ENCODE measurements at places on chromosomes 6 and 20.
A peak's percentile ranks its signal among the peaks of the same experiment; 100 is the strongest.

DNA sequence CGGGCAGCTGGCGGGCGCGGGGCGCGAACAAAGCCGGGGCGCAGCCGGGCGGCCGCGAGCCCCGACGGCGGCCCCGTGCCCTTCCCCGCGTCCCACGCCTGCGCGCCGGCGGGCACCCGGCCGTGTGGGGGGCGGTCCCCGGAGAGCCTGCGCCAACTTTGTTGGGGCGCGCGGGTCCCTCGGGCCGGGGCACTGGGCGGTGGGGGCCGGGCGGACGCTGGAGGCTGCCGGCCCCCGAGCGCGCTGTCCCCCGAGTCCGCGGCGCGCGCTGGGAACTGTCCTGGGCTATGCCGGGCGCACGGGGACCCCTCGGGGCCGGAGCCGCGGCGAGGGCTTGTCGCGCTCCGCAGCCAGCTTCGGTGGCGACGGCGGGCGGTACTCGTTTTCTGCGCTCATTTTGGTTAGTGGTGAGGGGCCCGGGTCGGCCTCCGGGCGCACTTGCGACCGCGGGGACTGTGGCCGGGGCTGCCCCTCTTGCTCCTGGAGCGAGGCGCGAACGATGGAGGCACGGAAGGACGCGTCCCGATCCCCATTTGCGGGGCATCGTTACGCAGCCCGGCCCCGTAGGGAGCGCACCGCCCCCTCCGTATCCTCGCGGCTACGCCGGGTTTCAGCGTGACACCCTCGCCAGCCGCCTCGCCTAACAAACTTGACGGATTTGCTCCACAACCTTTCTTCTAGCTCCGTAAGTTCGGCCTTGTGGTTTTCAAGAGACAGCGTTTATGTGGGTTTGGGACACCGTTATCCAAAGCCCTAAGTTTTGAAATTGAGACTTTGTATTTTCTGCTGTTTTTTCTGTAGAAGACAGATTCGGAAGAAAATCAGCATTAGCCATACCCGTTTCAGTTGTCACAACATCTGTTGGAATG lies 622 bp downstream of the SS18L1 start:
- peak; percentile 16 for DNase-seq

DNA sequence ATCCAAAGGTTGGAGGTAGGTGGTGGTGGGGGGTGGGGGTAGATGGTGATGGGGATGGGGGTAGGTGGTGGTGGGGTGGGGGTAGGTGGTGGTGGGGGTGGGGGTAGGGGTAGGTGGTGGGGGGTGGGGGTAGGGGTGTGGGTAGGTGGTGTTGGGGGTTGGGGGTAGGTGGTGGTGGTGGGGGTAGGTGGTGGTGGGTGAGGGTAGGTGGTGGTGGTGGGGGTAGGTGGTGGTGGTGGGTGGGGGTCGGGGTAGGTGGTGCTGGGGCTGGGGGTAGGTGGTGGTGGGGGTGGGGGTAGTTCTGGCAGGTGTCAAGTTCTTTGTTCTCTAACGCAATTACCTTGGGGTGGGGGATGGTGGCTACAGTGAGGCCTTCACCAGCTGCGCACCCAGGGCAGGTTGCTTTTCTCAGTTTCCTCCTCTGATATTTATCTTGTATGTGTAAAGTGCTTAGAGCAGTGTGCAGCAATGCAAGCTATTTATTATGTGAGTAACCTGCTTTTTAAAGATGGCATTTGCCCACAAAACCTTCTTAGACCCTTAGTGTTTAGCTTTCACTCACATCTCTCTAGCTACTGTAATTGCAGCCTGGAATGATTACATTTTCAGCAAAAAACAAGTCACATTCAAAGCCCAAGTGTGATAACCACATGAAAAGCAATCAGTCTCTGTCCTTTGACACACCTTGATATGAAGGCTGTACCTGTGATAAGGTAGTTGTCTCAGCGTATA lies 8.2 kb upstream of the CCDC167 start:
- peak; percentile 55 for DNase-seq

DNA sequence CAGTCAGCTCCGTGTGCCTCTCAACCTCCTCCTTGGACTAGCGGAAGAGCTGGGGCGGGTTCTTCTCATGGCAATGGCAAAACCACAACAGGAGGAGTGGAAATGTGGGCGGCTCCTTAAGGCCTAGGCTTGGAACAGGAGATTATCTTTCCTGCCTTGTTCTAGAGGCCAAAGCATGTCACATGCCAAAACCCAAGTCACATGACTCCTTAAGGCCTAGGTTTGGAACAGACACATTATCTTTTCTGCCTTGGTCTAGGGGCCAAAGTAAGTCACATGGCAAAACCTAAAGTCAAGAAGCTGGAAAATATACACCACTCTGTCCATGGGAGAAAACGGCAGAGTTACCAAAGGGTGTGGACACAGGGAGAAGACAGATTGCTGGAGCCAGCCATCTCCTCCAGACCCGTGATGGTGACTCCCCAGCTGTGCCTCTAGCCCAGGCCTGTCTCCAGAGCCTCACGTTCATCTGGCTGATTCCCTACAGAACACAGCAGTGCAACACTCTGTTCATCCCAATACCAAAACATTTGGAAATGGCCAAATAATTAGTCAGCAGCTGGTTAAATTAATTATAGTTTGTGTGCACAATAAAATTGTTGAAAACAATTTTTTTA lies 34.2 kb downstream of the ANKRD60 start:
- no peak for DNase-seq

- DNase-seq: no peak
These were observed 33.8 kb upstream of the LCA5 start for GRCh38 chr6:79571030-79571367.

DNA sequence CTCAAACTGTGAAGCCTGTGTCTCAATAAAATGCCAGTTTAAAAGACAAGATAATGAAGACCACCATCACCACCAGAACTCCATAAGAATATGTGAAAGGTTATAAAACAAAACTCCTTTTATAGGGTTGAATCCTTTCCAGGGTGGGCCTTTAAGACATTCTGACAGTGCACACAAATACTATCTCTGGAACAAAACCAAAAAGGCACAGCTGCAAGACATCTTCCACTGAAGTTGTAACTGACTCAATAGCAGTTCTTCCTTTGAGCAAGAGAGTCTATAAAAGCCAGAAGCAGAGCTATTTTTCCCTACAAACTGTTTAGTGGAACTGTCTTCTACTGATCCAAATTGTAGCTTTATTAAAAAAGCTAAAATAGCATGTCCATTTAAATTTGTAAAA lies 81.6 kb downstream of the EPB41L2 start:
- no peak for DNase-seq

DNA sequence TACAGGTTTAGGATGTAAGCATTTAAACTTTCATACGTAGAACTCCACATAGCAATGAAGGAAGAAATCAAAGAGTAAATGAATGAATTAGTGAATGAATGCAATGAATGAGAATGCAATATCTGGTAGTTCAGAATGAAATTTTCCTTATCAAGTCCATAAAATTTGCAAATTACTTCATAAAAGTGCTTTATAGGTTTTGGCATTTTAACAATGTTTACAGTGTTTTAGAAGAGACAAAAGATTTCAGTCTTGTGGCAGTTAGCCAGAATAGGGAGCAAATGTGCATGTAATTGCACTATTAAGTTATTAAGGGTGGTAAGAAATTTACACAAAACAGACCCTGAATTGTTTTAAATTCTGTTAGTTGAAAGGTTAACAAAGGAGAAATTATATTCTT lies 739.4 kb upstream of the FLRT3 start:
- DNase-seq: no peak

DNA sequence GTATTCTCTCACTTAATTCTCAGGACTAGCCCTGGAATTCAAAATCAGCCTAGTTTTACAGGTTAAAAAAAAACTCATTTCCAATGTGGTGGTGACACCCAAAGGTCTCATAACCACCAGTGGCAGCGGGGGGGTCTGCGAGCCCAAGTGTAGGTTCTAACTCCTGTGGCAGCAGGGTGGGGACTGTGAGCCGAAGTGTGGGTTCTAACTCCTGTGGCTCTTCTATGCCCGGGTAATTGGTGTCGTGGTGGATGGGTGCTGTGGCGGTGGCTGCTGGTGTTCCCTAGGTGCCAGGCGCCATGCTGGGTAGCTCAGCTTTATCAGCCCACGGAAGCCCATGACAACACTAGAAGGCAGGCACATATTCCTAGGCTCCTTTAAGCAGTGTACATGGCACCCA lies 4.9 kb upstream of the ANKRD60 start:
- no peak for DNase-seq

DNA sequence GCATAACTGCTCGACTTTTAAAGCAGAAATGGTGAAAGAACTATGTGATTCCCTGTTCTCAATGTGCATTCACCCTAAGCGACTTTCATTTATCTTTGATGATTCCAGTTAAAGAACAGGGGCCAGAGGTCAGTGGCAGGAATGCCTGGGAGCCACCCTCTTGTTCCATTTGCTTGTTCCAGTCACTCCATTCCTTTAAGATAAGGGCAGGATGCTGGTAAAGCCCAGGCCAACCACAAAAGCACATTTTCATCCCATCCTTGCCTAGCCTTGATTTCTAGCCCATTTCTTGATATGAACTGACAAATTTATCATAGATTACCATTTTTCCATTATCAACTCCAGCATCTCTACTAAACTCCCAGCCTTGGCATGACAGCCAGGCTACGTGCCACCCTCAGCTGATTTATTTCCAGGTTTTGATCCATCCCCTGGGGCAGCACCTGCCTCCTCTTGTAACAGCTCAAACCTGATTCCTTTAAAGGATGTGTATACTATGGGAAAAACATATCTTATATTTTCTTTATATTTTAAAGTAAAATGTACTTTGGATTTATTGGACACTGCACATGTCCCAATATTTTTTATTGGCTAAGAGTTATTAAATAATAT lies 19.2 kb downstream of the HMGN3 start:
- no peak for DNase-seq

DNA sequence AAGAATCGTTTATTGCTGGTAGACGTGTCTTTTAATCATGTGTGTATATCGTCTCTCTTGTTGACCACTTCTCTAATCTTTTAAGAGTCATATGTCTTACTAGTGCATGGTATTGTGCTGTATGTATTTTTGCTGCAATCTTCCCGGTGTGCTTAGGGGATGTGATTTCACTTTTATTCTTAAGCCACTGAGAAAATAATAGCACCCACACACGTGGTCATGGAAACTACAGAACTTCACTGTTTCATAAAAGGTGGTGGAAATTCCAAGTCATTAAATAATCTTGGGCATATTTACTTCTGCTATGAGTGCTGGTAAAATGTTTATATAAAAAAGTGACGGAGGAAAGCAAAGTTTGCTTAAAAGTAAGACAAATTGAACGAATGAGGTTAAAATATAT lies 3.0 kb upstream of the CDYL start:
- no peak for DNase-seq

DNA sequence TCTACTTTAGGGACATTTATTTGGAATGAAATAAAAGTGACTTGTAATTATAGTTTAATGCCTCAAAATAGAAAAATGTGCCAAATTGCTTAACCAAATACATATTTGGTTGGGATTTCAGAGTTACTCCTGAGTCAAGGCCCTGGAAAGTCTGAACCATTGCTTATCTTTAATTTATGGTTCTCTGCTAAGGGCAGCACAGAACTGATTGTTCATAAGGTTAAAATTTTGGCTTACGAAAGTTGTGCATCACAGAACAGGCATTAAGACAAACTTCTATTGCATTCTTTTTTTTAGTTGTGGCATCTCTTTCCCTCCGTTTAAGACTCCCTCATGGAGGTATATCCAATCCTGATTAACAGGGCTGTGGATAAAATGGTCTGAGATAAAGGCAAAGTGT lies 92.2 kb upstream of the TENT5A start:
- no peak for DNase-seq

DNA sequence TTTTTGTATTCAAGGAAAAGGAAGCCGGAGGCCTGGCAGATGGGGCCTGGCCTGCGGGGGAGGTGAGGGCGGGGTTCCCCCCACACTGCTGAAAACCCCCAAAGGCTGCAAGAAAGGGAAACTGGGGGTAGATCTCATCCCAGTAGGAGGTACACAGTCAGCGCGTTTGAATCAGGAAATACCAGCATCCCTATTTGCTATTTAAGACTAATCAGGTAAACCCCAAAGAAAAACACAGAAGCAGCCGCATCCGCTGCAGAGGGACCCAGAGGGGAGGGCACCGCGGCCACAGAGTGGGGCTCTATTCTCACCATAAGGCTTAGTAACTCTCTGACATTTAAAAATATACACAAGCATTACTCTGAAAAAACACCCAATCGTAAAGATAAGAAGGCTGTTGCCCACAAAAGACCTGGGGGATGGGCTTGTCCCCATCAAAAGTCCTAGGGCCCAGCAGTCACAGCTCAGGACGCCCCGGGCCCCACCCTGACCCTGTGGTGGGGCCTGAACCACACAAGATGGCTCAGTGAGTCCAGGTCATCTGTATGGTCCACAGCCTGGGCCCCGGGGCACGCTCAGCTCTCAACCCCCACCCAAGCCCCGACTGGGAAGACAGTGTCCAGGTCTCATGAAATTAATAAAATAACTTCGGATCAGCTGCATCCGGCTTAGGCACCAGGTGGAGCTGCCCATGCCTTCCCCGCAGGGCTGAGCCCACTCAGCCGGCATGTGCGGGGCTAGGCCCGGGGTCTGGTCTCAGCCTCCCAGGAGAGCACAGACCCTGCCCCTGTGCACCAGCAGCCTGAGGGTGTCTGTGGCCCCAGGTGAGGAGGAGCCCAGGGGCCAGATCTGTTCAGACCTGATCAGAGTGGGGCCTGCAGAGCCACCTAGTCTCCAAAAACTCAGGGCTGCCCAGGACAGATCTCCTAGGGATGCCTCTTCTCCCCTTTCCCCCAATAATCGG lies 31.0 kb downstream of the KCNQ2 start:
- DNase-seq: no peak

DNA sequence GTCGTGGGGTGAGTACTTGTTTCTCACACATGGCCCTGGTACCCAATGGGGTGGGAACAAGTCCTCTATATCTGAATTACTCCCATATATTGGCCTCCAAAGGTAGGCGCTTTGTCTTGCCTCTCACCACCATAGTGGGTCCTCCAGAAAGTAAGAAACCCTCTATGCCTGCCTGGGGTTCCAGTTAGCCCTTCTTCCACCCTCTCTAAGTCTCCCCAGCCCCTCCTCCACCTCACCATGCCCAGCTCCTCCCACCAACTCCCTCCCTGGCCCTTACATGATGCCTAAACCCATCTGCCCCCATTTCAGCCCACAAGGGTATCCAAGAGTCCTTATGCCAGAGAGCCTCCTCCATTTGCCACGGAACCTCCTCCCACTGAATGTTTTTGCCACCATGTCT lies 884 bp downstream of the TSPO2 start:
- DNase-seq: no peak

GRCh38 chr6:30151580-30151979 lies 9.4 kb downstream of the TRIM10 start:
- DNase-seq: no peak
